ENCODE measurements at places on chromosomes 1 and 21.

DNA sequence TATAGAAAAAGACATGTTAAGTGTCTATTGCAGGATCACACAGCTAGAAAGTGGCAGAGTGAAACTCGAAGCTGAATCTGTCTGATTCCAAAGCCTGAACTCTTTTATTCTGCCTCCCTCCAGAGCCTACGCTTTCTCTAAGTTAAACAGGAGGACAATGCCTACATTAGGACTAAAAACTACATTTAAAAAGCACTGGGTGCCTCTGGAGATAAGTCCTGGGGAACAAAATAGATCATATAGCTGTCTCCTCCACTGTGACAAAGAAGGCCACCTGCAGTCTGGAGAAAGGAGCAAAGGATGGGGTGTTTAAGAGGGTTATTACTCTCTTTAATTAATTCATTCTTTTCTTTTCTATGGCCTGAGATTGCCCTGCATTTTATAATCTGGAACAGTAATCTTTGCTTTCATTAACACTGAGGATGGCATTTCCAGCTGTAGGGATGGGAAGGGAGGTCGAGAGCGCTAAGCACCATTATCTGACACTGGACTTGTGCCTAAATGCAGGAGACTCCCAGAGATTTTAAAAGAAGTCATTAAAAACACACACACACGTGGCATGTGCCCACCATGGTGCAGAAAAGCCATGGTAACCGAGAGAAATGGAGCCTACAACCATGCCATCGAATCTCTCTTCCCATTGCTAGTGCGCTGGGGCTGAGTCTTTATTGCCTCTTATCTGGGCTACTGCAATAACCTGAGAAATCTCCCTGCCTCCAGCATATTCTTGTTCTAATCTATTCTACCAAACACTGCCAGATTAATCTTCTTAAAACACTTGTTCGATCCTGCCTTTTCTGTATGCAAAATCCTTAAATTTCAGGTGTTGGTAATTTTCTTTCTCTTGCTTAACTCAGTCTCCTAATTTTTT lies 92.2 kb downstream of the PLXNA2 start:
- DNase-seq = no peak

- no peak for DNase-seq
Observed at GRCh38 chr21:44730028-44730395, 18.6 kb upstream of the TSPEAR start.

DNA sequence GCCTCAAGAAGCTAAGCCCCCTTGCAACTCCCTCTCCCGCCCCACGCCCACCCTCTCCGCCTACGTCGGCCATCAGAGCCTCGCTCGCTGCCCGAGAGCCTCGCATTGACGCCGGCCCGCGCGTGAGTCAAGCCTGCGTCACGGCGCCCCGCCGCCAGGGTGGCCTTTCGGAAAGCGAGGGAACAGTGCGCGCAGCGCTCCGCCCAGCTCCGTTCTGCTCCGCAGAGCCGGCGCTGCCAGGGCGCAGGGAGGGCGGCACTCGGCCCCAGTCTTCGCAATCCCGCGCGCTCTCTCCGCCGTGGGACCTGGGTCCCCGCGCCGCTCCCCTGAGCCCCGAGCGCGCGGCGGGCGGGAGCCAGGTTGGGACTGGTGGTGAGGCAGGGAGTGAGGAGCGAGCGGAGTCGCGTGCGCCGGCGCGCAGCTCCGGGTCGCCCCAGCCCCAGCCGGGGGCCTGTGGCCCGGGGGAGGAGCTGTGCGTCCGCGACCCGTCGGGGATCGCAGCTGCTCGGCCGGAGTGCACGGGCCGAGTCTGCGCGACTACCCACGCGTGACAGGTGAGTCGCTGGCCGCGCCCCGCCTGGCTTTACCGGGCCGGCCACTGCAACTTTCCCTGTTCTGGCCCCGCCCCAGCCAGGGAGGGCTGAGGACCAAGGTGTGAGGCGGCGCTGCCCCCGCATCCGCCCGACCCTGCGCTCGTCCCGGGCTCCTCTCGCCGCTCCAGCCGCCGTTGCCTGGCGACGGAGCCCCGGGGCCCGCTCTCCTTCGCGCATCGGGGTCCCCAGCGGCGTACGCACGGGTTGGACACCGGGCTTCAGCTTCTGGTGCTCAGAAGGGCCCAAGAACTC lies at the start of gene SLC6A17:
TSS of gene SLC6A17 (plus strand) at position 165 of the 845 bp plus-strand sequence. CDS start 16,436 bp downstream, outside the sequence.
- DNase-seq = no peak

- no peak for DNase-seq
Observed at GRCh38 chr1:10046356-10047085, 13.8 kb downstream of the UBE4B start.

DNA sequence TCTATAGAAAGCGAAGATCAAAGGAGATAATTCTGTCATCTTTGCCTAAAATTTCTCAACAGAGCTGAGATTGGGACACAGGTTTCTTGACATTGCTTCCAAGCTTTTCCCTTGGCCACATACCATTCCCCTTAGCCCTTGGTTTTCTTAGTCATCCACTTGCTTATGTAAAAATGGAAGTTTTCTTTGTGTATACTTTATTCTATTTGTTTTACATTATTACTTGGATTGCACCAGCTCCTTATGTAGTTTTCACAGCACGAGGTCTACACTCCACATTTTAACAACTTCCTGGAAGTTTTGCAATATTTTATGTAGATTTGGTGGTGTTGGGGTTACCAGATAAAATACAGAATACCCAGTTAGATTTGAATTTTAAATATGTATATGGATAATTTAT lies 129.8 kb downstream of the PLA2G4A start:
- no peak for DNase-seq

DNA sequence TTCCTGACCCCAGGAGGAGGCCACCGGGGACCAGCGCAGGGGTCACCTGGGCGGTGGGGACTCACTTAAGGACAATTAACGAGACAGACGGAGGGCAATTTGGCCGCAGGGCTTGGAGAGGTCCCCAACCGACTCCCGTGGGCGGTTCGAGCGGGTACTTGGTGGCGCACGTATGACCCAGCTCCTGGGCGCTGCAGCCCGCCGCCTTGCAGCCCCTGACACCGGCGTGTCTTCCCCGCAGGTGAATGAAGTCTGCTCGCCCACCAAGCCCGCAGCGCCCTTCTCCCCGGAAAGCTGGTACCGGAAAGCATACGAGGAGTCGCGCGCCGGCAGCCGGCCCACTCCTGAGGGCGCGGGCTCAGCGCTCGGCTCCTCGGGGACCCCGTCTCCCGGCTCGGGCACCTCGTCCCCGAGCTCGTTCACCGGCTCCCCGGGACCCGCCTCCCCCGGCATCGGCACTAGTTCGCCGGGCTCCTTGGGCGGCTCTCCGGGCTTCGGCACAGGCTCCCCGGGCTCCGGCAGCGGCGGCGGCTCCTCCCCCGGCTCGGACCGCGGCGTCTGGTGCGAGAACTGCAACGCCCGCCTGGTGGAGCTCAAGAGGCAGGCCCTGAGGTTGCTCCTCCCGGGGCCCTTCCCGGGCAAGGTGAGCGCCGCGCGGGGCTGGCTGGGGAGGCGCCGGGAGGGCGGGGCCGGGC lies 1.4 kb downstream of the KIF26B start:
- DNase-seq = no peak

DNA sequence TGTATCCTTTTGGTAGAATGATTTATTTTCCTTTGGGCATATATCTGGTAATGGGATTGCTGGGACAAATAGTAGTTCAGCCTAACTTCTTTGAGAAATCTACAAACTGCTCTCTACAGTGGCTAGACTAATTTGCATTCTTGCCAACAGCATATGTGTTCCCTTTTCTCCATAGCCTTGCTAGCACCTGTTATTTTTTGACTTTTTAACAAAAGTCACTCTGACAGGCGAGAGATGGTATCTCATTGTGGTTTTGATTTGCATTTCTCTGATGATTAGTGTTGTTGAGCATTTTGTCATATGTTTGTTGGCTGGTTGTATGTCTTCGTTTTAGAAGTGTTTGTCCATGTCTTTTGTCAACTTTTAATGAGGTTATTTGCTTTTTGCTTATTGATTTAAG lies 99.8 kb downstream of the UCK2 start:
- no peak for DNase-seq

DNA sequence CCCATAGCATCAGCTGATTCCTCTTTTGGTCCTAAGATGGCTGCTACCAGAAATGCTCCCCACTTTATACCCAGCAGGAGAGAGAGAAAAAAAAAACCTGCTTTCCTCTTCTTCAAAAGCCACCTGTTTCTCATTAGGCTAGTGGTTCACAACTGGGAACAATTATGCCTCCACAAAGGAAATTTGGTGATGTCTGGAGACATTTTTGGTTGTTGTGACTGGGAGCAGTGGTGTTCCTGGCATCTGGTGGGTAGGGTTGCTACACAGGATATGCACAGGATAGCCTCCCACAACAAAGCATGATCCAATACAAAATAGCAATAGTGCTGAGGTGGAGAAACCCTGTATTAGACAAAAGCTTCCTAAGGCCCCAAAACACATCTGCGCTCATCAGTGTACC lies 38.5 kb upstream of the SGIP1 start:
- no peak for DNase-seq

DNA sequence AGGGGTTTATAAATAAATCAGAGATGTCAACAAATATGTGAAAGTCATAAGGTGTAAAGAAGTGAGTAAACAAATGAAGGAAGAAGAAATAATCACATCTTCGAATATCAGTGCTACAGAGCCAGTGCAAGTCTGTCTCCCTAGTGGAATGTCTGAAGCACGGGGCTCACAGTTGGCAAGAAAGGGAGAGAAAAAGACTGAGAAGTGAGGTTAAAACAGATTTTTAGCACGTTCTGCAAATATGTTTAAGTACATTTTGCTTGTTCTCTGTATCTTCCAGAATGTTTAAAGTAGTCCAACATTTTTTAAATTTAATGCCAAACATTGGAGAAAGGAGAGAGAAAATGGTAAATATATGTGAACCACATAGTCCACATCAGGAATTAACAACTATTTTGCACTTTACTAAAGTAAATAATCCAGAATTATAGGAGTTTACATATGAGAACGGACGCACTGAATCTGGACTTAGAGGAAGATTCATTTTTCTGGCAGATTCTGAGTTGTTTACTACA lies 682.4 kb downstream of the LTN1 start:
- DNase-seq = no peak

GRCh38 chr1:195903203-195903602 lies 705.0 kb downstream of the KCNT2 start:
- DNase-seq = no peak

DNA sequence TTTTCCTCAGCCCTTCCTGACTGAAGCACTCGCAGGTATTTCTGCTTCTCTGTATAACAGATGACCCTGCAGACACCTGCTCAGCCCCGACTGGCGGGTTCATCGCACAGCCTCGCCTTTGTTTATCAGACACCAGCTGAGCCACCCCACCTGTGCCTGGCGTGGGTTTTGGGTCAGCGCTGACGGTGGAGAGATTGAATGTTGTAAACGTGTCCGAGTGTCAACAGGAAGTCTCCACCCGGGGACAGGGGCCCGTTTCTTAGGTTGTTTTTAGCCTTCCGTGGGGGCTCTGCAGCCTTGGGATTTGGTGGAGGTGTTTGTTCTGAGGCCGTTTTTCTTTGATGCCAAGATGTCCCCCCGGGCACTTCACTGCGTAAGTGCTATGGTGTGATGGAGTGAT lies 60.1 kb downstream of the COL18A1 start:
- no peak for DNase-seq

DNA sequence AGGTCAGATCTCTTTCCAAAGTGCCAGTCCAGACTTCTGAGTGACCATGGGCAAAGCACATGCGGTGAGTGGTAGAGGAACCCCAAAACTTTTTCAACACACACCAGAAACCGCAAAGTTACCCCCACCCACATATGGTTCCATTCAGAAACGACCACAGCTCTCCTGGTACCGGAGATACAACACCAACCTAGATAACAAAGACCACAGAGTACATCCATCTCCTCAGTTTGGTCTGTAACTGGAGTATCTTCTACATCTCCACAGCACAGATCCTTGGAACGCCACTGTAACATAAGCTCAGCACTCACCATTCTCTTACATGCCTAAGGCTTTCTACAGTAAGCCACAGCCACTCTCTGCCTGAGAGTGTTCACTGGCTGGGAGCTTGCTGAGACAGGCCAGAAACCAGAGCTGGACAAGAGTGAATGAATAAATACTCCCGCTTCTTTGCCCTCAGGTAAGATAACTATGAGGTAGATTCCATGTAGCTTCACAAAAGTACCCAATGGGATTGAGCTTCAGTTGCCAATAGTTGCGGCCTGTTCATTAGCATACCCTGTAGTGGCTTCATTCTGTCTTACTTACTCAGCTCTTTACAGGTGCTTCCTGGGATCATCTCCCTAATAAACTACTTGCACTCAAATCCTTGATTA lies 81.8 kb downstream of the SMYD3 start:
- no peak for DNase-seq

GRCh38 chr1:226372885-226373284 lies 35.0 kb downstream of the PARP1 start:
- DNase-seq = no peak

DNA sequence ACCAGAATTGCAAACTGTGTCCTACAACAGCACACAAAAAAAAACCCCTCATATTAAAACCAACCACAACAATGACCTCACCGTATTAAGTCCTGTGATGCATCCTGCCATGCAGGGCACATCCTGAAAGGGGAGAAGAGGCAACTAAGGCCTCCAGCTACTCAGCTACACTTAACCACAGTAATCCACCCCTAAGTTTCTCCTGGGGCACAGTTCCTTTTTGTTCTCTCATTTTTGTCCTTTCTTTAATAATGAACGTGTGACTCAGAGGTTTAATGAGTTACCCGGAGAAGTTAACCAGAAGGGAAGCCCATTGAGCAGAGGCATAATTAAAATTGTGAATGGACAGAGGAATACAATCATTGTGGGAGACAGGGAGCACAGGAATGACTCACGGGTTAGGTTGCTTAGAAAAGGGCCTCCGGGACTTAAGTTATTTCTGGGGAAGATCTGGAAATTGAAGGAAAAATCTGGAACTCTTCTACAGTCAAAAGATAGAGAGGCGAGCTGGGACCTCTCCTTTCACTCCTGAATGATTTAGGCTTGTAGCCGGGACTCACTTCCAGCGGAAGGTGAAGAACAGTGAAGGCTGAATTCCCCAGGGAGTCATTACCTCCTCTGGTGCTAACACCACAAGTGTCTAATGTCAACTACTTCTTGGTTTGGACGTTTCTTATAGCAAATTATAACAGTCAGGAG lies 36.9 kb upstream of the HIVEP3 start:
- DNase-seq = no peak

DNA sequence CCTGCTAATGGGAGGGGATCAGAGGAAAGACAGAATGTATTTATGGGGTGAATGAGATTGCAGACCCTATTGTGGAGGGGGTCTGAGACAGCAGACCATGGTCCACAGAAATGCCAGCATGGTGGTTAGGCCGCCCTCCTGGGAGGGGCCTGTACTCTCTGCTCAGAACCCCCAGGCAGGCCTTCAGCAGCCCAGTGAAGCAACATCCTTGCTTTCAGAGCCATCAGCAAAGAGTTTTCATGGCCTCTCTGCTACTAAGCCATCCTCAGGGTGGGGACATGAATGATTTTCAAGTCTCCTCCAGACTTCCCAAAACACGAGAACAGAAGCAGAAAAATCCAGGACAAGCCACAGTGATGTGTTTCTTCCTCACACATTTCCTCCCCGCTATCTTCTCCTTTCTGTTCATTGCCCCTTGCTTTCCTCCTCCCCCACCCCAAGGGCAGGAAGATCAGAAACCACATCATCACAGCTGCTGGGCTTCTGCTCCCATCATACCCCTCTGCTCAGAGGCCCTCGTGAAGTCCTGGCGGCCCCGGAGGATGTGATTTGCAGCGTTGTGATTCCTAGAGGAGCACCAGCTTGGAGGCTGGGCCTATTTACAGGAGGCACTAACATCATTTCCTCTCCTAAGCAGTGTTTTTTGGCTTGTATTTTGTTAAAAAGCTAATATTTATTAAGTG lies 48.0 kb downstream of the ABCA4 start:
- no peak for DNase-seq

Data from esophagus squamous epithelium (tissue), 5 donors.